ENCODE measurements at places on chromosomes 1 and 21.

DNA sequence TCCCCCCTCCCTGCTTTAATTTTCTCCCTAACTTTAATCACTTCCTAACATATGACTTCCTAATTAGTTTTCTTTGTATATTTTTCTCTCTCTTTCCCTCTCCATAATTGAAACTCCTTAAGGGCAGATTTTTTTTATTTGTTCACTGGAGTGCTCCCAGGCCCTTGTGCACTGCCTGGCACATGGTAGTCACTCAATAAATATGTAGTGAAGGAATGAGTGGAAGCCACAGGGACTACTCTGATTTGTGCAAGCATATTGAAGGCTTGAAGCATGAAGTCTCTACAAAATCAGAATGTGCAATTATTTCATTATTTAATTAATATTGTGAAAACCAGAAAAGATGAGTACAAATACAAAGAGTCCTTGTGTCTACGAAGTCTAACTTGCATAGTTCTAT is 41.5 kb downstream of the SNX7 start:
- DNase-seq, result no peak

GRCh38 chr1:224124220-224124619 is 10.3 kb downstream of the FBXO28 start:
- DNase-seq, result no peak

- no peak for DNase-seq
These were observed 13.7 kb downstream of the ZBTB17 start for GRCh38 chr1:15962176-15962575.

DNA sequence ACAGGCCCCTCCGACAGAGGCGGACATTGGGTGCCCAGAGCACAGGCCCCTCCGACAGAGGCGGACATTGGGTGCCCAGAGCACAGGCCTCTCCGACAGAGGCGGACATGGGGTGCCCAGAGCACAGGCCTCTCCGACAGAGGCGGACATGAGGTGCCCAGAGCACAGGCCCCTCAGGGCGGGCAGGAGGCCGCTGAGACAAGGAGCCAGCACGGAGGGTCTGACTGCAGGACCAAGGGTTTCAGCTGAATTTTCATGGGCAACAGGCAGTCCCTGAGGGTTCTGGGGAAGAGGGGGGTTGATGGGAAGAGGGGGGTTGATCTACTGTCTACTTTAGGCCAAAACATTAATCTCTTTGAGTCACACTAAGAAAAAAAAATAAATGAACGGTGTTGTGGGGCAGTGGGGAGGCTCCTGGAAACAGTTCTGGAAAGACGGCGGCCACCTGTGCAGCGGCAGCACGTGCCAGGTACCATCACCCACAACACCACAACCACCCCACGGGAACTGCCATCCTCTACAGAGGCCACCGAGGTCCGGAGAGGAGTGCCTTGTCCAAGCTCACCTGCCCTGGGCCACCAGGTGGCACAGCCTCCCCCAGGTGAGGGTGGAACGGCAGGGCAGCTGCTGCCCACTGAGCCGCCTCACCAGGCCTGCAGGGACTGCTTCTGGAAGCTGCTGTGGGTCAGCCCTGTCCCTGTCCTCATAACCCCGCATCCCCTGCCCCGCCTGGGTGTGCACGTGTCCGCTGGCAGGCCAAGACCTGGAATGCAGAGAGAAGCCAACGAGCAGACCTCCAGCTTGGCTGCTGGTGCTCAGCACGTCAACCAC is 20.5 kb downstream of the PRDM15 start:
- DNase-seq, result no peak

DNA sequence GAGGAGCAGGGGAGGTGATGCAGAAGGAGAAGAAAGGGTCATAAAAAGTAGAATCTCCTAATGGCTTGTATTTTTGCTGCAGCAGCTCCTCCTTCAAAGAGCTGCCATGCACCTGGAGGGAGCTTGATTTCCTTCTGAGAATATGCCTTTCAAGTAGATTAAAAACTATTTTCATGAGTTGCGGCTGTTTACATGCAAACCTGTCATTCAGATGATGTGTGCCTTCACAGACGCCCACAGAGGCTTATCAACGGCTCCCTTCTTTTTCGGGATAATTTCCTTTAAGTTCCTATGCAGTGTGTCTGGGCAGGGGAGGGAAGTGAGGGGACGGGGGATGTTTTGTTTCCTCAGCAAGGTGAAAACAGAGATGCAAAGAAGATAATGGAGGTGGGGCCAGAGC is 38.8 kb downstream of the TNR start:
- DNase-seq, result no peak

GRCh38 chr21:15624646-15625045 is 105.1 kb upstream of the USP25 start:
- no peak for DNase-seq

Data from NCI-H1417 (cell line).